ENCODE measurements at places on chromosomes 6 and 20.

GRCh38 chr6:45742591-45742990 is 273.1 kb downstream of the CLIC5 start:
- DNase-seq = no peak

DNA sequence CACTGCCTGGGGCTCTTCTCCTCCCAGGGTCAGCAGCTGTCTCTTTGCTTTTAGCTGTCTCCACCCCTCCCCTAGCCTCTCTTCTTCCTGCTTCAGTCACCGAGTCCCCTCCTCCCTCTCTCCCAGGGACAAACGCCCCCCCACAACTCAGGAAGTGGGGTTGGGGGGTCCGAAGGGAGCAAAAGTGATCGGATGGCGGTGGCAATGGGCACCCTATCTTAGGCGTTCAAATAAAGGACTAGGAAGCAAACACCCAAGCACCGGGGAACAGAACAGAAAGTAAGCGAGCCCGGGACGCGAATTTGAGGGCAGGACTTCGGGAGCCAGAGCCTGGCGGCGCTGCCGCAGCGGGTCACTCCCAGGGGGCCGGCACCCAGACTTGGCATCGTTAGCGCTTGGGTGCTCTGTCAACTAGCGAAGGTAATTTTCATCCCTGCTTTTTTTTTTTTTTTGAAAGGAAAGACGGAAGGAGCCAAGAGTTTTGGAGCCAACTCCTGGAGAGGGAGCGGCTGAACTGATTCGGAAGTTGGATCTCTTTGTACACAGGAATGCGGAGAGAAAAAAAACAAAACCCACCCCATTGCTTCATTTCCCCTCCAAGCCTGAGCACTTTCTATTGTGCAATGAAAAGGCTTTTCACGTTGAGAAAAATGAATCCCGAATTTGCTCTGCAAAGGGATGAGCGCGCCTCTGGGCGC is 815 bp upstream of the ITPR3 start:
- DNase-seq = peak; percentile 15

GRCh38 chr6:160520043-160520904 is 143.8 kb downstream of the LPA start:
- DNase-seq = no peak

DNA sequence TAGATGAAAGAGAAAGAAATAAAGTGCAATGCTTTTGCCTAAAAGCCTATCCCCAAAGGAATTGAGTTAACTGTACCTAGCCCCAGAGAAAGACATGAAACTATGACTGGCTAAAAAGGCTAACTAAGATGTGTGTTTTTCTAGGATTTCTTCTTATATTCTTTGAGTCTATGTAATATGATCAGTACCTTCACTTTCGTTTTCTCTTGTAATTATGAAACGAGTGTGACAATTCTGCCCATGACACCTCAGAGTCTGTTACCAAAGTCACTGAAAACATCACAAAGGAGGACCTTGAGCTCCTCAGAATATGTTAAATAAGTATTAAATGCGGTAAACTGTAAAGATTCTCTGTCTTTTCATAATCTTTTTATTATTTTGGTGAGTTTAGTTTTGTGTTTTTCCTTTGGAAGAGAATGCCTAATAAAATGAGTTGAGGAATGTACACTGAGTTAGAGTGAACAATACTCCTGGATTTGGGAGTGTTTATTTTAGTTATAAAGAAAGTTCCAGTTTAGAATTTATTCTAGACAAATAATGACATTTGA is 141.3 kb downstream of the FUT9 start:
- DNase-seq = no peak

- DNase-seq = no peak
These were observed 375.5 kb downstream of the PAX1 start for GRCh38 chr20:22080985-22081384.

DNA sequence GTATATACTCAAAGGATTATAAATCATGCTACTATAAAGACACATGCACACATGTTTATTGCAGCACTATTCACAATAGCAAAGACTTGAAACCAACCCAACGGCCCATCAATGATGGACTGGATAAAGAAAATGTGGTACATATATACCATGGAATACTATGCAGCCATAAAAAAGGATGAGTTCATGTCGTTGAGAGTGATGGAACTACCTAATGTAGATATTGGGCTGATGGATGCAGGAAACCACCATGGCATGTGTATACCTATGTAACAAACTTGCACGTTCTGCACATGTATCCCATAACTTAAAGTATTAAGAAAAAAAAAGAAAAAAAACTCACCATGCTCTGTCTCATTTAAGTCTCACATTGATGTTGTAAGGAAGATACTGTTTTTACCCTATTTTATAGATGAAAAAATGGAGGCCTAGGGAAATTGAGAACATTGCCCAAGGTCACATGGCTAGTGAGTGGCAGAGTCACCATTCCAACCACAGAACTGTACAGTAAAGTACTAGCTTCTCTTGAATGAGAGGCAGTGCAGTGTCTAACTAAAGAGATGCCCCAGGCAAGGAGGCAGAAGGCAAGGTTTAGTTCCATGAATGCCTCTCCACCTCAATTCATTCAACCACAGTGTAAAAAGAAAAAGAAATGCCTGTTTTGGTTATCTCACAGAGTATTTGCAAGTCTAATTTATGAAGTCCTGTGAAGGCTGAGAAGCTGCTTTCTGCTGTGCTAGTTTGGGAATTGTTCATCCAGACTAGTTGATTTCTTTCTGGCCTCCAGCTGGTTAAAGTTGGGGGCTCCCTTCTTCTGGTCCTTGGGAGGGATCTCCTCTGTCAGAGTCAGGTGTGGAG is 68.2 kb downstream of the FIG4 start:
- no peak for DNase-seq

DNA sequence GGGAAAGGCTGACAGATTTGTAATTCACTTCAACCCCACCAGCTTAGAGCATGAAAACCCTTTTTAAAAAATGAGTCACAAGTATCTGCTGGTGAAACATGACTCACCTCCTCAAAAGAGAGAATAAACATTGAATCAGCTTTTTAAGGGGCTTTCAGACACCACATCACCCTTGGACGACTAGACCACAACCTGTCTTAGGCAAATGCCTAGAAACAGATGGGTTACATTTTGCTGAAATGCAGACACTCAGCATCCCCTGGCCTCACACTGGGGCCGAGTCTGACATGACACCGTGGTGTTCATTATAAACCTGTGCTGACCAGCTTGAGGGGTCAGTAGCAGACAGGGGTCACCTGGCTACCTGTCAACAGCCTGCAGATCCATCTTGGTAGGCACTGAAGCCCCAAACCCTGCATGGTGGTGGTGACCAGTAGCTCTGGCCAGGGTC is 175.3 kb upstream of the CST7 start:
- DNase-seq = peak; percentile 80

DNA sequence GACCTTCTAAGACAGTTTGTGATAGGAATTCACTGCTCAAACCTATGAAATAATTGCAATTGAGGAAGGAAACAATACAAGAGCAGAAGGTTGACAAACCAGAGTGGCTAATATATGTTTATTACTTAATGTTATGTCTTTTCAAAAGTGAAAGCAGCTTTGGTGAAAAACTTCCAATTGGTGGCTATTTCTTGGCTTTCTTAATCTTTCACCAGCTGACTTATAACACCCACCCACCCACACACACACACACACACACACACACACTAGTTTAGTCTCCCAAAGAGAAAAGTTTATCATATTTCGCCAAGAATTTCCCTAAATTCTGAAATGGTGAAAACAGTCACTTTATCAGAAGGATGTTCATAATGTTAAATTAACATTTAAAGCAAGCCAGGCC is 583.5 kb downstream of the EYS start:
- DNase-seq = no peak
